ENCODE measurements at places on chromosomes 11 and 22.
A peak's percentile ranks its signal among the peaks of the same experiment; 100 is the strongest.

DNA sequence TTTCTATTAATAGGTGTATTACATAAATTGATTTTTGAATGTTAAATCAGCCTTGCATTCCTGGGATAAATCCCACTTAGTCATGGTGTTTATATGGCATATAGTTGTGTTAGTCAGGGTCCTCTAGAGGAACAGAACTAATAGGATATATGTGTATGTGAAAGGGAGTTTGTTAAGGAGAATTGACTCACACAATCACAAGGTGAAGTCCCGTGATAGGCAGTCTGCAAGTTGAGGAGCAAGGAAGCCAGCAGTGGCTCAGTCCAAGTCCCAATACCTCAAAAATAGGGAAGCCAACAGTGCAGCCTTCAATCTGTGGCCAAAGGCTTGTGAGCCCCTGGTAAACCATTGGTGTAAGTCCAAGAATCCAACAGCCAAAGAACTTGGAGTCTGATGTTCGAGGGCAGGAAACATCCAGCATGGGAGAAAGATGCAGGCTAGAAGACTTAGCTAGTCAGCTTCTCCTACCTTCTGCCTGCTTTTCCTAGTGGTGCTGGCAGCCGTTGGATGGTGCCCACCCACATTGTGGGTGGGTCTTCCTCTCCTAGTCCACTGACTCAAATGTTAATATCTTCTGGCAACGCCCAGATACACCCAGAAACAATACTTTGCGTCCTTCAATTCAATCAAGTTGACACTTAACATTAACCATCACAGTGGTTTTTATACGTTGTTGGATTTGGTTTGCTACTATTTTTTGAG lies 12.9 kb downstream of the SFI1 start:
- DNase-seq = no peak

DNA sequence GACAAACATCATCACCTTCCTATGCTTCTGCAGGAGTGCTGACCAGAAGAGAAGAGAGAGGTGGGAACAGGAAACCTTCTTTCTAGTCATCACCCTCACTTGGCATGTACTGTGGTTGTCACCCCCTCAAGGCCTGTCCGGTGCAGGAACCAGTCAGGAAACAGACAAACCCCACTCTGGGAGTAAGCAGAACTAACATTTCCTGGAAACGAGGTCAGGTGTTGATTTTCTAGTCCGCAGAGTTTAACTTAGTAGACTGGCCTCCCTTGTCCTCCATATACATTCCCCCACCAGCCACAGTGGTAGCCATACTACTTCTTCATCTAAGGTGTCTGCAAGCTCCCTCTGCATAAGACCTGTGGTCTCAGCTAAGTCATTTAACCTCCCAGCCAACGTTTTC lies 80.7 kb upstream of the NCAM1 start:
- DNase-seq = no peak

GRCh38 chr11:66230156-66230555 lies 38.3 kb upstream of the RAB1B start:
- no peak for DNase-seq

- no peak for DNase-seq
Observed at GRCh38 chr22:19664406-19664805, 49.9 kb upstream of the SEPTIN5 start.

- DNase-seq = no peak
Observed at GRCh38 chr11:19323502-19323901, 82.8 kb upstream of the E2F8 start.

- no peak for DNase-seq
Observed at GRCh38 chr11:115672999-115673411, 168.8 kb upstream of the CADM1 start.

- no peak for DNase-seq
Observed at GRCh38 chr11:17696741-17697140, 22.6 kb upstream of the MYOD1 start.

GRCh38 chr11:15222777-15223176 lies 108.1 kb downstream of the INSC start:
- peak; percentile 95 for DNase-seq

DNA sequence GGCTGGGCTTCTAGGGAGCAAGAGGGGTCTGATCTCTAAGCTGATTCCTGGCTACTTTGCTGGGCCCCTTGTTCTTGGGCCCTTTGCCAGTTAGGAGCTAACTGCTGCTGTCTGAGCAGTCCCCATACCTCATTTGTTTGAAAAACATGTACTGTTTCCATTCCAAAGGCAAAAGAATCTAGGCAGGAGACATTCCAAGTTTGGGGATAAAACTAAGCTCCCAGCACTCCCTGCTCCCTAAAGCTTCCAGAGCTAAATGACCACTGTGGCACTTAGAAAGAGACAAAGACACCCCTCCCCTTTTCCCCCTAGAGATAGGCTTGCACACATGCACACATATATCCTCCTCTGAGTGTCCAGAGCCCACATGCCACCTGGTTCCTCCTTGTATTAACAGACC lies 22.7 kb upstream of the RRM1 start:
- DNase-seq = no peak

DNA sequence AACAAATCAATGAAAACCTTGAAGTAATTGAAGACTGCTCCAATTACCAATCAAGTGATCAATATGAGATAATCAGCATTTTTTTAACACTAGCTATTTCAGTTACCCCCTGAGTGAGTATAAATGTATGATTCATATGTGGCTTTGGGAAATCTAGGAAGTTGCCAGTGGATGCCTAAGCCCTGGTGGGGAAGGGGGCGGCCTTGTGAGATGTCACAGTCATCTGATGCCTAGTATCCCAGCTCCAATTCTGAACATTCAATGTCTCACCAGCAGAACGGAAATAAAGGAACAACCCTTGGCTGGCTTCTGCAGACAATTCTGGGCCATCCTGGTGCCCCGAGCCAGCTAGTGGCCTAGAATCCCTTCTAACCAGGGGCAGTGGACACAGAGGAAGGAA lies 58.5 kb upstream of the TIMP3 start:
- no peak for DNase-seq

GRCh38 chr11:36354221-36355003 lies 58.3 kb downstream of the PRR5L start:
- no peak for DNase-seq

GRCh38 chr11:74282421-74282820 lies 29.0 kb downstream of the P4HA3 start:
- DNase-seq = peak; percentile 81

DNA sequence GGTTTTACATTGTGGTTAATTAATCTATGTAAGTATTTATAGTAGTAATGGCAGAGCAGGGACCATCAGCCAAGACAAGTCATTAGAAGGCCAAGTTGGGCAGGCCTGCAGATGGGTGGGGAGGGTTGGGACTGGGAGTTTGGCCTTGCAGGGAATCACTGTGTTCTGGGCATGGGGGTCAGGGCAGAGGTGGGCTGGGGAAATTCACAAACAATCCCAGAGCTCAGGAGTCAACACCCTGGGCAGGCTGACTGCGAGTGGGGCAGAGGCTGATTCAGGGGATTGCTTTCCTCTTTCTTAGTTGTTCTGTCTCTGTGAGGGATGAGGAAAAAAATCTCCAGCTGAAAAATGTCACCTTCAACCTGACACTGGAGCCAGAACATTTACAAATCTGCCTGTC lies 322.5 kb downstream of the NTM start:
- no peak for DNase-seq

DNA sequence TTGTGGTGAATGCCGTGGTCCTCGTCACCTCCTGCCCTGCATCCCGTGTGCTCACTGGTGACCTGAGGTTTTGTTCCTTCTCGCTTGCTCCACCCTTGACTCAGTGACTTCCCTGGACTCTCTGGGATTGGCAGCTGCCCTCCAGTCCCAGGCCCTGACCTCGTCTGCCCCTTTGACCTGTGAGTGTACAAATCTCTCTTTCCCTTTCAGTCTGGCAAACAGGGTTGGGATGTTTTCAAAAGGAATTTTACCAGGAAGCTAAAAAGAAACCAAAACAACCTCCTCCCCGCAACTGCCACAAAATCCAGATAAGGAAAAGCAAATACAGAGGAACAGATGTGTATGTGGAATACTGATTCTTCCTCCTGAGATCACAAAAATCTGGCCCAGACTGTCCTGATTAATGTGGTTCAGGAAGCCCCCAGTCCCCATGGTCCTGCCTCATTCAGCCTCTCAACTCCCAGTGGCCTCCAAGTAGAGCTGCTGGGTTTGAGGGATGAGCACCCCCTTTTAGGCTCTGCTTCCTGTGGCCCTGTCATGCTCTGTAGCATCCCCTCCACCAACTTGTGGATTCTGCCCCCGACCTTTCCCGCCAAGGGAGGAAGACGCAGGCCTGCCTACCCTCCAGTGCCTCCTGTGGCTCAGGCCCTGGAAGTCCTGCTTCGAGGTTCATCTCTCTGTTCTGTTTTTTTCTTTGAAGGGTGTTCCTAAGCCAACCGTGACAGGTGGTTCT lies 15.2 kb downstream of the ROBO4 start:
- no peak for DNase-seq

DNA sequence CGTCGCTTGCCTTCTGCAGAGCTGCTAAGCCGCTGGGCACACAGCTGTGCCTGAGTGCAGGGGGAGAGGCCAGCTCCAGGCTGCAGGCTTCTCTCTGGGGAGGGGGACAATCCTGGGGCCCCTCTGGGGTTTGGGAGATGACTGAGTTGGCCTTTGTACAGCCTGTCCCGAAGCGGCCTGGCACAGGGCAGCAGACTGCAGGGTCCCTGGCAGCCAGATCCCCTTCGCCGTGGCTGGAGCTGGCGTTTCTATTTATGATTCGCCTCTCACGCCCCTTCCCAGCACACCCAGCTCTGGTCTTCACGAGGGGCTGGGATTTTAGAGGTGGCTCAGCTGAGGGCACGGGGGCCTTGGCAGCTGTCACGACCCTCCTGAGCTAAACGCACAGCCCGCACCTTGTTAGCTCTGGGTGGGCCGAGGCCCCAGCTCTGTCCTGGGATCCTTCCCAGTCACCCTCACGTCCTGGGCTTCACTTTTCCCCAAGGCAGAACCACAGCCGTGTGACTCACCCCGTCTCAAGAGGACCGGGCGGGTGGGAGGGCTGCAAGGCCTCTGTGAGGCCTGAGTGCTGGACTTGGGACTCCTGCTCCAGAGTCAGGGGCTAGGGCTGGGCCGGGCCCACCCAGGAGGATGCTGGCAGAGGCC lies 18.4 kb downstream of the OSBPL5 start:
- DNase-seq = no peak

DNA sequence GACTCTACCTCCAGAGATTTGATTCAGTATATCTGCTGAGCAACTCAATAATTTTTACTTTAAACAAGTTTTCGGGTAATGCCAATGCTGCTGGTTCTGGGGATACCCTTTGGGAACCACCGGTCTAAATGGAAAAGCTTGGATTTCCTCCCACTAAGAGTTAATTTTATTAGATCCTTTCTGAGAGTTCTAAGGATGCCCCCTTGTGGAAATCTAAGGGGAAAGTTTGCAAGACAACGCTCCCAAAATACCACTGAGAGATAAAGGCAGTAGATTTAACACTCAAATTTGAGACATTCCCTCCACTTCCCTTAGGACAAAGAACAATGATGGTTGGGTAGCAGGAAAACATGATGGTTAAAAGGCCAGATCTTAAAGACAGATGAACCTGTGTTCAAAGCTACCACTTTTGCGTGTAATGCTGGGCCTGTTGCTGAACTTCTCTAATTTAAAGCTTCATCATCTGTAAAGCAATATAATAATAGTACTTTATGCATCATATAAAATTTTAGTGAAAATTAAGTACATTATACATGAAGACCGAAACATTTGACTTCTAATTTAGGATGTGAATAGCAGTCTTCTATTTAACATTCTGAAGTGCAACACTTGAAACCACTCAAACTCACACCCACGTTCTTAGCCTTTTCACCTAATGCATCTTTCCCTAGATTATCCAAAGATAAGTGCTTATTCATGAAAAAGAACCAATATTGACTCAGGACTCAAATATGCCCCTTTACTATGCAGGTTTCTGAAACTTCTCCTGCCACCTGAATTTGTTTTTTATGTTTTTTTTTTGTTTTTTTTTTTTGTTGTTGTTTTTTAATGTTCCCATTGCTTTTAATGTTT lies 110.1 kb upstream of the LUZP2 start:
- DNase-seq = peak; percentile 92

DNA sequence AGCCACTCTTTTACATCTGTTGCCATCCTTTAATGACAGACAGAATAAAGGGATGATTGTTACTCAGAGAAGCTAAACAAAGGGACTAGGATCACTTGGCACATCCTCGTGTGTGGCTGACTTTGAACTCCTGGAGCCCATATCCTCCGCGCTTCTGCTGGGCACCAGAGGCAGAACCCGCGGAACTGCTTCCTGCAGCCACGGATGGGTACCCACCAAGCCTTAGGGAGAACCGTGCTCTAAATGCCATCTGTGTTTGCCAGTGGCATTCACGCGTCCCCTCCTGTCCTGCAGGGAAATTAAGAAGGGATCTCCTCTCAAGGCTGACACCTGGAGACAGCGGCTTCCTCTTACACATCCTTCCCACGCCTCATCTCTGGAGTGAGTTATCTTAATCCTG lies 294.4 kb downstream of the NTM start:
- DNase-seq = no peak

- DNase-seq = no peak
Observed at GRCh38 chr11:35914816-35915215, 29.0 kb upstream of the LDLRAD3 start.

GRCh38 chr11:96465512-96465911 lies 75.7 kb downstream of the JRKL start:
- peak; percentile 15 for DNase-seq

- no peak for DNase-seq
Observed at GRCh38 chr11:73830261-73830660, 42.6 kb downstream of the MRPL48 start.

DNA sequence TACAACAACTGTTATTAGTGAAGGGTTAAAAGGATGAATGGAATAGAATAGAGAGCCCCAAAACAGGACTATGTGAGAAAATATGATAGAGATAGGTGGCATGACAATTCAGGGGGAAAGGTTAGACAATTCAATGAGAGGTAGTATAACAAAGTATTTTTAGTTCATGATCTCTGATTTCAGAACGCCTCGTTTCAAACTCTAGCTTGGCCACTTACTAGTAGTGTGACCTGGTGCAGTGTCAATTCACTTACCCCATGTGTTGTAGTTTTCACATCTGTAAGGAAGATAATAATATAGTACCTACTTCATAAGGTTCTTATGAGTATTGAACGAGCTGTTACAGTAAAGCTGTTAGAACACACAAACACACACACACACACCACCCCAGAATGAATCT lies 308.0 kb downstream of the SWAP70 start:
- no peak for DNase-seq

DNA sequence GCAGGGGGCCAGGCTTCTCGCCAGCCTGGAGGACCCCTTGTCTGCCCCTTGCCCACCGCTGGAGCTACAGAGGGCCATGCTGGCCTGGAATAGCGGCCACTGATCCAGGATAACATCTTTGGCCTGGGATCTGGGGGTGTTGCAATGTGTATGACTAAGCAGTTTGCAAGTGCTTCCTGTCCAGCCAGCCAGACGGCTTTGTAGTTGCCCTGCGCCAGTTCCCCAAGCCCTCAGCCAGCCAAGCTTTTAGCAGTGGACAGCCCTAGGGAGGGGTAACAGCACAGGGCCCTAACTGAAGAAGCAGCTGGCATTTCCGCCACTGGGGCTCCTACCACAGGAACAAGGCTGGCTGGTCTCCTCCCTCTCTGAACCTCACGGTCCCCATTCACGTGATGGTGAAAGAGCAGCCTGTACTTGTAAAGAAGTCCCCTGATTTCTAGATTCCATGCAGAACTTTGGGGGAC lies 32.1 kb downstream of the UQCR10 start:
- DNase-seq = no peak
